AML-193 (cell line): ENCODE measurements at places on chromosomes 4 and X.

- peak; percentile 86 for DNase-seq
Measured at GRCh38 chr4:114890773-114891172, 222.6 kb downstream of the NDST4 start.

- DNase-seq = no peak
Measured at GRCh38 chrX:21700275-21700674, 42.1 kb upstream of the KLHL34 start.

- DNase-seq = no peak
Measured at GRCh38 chr4:81003597-81004111, 26.9 kb upstream of the BMP3 start.

- no peak for DNase-seq
Measured at GRCh38 chr4:138909587-138909986, 106.0 kb upstream of the NOCT start.

DNA sequence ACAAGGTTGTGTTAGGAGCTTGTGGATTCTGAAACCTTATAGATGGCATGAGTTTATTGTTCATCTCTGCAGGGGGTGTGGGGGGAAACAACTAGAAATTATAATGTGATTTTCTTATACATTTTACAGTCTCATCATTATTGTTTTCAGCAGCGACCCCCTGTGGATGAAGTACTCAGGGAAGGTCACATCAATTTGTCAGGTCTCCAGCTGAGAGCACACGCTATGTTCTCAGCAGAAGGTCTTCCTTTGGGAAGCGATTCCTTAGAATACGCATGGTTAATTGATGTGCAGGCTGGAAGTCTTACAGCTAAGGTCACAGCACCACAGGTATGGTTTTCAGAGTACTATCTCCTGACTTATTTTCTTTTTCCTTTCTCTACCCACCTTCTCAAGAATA lies 72.2 kb downstream of the BLTP1 start:
- DNase-seq = no peak

GRCh38 chrX:20742106-20742505 lies 475.4 kb upstream of the RPS6KA3 start:
- DNase-seq = no peak

GRCh38 chr4:86961605-86962295 lies 26.9 kb downstream of the AFF1 start:
- peak; percentile 82 for DNase-seq

DNA sequence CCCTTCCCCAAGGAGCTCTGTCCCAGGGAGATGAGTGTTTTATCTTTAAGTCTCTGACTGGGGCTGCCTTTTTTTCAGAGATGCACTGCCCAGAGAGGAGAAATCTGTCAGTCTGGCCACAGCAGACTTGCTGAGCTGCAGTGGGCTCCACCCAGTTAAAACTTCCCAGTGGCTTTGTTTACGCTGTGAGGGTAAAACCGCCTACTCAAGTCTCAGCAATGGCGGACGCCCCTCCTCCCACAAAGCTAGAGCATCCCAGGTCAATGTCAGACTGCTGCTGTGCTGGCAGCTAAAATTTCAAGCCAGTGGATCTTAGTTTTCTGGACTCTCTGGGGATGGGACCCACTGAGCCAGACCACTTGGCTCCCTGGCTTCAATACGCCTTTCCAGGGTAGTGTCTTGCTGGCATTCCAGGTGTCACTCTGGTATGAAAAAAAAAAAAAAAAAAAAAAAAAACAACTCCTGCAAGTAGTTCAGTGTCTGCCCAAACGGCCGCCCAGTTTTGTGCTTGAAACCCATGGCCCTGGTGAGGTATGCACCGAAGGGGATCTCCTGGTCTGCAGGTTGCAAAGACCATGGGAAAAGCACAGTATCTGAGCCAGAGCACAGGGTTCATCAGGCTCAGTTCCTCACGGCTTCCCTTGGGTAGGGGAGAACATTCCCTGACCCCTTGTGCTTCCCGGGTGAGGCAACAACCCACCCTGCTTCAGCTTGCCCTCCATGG lies 1616.1 kb upstream of the ADGRL3 start:
- no peak for DNase-seq

DNA sequence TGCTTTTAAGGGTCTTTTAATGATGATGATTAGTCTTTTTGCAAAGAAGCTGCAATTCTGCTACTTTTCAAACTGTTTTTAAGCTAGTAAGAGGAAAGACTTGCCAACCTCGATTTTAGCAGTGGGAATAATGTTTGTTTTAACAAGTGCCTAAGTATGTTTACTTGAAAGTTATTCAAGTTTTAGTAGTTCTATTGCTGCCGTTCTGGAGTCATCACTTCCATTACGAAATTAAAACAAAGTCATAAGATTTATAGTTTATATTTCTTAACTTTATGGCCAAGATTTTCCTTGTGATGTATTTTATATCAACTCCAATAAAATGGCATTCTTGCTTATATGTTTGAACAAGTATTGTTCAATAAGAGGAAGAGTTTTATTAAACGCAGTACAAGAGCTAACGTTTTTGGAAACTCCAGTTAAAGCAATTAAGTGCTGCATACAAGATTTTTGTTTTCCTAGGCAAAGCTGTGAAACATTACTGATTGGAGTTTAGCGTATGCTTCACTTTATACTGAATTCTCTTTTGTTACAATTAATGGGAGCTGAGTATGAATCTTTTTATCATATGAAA lies 211.3 kb downstream of the TENM3 start:
- DNase-seq = no peak
